ENCODE measurements at places on chromosomes 4 and X. TPM values are rescaled to one million over a fixed set of nuclear protein-coding genes. Genes with fewer than 3 reads are reported as not detected.

Gene EOLA2
- 26.7 TPM for total RNA-seq

Gene MAGEA3
- total RNA-seq: not detected

DNA sequence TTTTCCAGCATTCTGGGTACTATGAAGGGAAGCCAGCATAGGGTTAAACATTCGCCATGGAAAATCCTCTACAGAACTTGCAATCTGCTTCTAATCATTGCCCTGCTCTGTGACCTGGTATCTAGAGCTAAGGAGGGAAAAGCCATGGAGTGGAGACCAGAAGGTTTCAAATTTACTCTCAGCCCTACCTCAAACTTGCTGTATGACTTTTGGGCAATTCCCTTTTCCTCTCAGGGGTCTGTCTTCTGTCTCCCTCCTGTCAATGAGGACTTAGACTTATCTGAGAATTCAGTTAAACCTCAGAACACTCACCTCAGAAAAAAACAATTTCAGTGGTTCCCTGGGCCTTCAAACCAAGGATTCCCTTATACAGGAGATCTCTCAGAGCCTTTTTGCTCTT, 29.1 kb downstream of the ARHGEF9 start:
- DNase-seq: no peak
- H3K36me3 ChIP-seq: no peaks in the 10 kb centered on the region
- no peaks in the 10 kb centered on the region for H3K4me1 ChIP-seq
- no peak overlapping the region for H3K4me3 ChIP-seq
- H3K27ac ChIP-seq: peak overlapping the region; percentile 89

Gene DUSP9
- not detected for total RNA-seq

- no peaks in the 10 kb centered on the region for H3K4me1 ChIP-seq
- no peaks in the 10 kb centered on the region for H3K36me3 ChIP-seq
- H3K27me3 ChIP-seq: no peaks in the 10 kb centered on the region
- no peak overlapping the region for H3K4me3 ChIP-seq
- no peak overlapping the region for H3K27ac ChIP-seq
Observed at GRCh38 chrX:30570505-30570904, 7.1 kb downstream of the TASL start.

DNA sequence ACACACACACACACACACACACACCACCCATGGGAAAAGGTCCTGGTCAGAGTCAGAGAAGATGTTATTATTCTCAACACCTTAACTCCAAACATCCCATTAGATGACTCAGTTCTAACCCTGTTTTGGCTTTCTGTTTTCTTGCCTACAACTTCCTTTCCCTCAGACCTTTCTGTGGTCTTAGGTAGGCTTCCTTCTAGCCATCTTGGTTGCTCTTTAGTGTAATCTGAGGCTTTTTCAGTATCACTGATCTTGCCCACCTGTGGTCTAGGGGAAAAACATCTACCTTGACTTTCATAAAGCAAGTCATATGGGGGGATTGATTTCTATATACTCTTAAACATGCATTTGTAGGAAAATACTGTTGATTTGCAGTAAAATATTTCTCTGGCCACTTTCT, 56.9 kb downstream of the ATG4A start:
- no peaks in the 10 kb centered on the region for H3K27me3 ChIP-seq
- no peak for DNase-seq
- H3K4me1 ChIP-seq: no peaks in the 10 kb centered on the region
- no peak overlapping the region for H3K4me3 ChIP-seq
- H3K36me3 ChIP-seq: no peaks in the 10 kb centered on the region

DNA sequence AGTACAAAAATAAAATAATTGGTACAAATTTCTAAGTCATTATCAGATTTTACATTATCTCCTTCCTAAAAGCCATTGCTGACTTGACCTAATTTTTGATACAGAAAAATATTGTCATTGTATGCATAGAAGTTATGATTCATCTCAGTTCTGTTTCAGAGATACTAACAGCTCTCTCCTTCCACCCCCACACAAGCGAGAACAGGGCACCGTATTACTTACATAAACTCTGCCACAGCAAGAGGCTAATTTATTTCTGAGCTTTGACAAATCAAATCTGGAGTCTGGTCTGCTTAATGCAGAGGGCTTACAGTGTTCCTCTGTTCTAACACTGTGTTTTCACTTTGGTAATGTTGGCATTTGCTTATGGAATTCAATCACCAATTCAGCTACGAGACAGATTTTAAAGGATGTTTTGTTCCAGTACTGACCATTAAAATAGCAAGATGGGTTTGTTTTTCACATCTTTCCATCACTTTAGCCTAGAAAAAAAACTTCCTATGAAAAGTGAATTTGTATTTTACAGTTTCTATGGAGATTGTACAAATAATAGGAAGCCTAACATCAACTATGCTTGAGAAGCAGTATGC, 181.8 kb downstream of the USP46 start:
- no peaks in the 10 kb centered on the region for H3K27me3 ChIP-seq
- no peak for DNase-seq
- no peaks in the 10 kb centered on the region for H3K4me1 ChIP-seq

DNA sequence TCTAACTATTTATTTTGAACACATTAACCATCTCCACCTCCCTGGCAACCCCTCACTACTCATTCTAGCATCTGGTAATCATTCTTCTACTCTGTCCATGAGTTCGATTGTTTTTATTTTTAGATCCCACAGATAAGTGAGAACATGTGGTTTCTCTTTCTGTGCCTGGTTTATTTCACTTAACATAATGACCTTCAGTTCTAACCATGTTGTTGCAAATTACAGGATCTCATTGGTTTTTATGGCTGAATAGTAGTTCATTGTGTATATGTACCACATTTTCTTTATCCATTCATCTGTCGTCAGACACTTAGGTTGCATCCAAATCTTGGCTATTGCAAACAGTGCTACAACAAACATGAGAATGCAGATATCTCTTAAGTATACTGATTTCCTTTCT, 33.4 kb upstream of the FAM47B start:
- DNase-seq: no peak
- no peaks in the 10 kb centered on the region for H3K4me1 ChIP-seq
- no peaks in the 10 kb centered on the region for H3K36me3 ChIP-seq
- H3K4me3 ChIP-seq: no peak overlapping the region
- no peaks in the 10 kb centered on the region for H3K27me3 ChIP-seq

GRCh38 chrX:69503228-69503781, 821 bp upstream of the NALF2 start:
- no peaks in the 10 kb centered on the region for H3K4me1 ChIP-seq
- DNase-seq: peak; percentile 79
- no peak overlapping the region for H3K4me3 ChIP-seq
- H3K27me3 ChIP-seq: no peaks in the 10 kb centered on the region
- no peak overlapping the region for H3K27ac ChIP-seq

DNA sequence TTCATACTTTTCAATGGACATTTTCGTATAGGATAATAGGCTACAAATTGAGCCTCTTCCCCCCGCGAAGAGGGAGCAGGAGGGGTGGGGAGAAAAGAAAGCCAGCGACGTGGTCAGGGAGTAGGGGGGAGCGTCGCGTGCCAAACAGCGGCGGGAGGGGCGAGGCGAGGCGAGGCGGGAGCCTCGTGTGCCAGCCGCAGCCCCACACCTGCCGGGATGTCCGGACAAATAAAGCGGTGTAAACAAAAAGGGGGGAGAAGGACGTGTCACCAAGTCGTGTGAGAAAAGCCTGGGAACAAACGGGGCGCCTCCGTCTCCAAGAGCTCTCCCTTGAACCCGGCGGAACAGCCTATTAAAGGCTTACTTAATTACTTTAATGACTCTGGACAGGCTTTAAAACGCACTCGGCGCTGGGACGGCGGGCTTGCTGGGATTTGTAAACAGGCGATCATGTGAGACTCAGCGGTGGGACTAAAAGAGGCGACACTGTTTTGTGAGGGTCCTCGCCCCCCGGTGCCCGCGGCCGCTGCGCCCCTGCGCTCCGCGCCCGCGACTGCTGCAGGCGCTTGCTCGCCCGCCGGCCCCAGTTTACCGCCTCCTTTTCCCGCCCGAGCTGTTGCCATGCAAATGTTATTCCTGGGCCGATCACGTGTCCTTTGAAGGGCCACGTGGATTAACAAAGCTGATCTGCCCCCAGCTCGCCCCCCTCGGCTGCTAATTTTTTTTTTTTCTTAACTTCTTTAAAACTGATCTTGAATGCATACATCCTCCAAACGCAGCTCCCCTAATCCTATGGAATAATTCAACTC, at the start of gene HELT:
TSS of gene HELT (plus strand) at position 527 of the 809 bp plus-strand sequence. CDS start 439 bp downstream, outside the sequence.
- peaks cover 61% of the 10 kb centered on the region for H3K4me1 ChIP-seq
- H3K27ac ChIP-seq: no peak within 1 kb of the TSS
- H3K27me3 ChIP-seq: peaks cover 20% of the 10 kb centered on the region

Gene TGIF2LX
- total RNA-seq: not detected

All from thyroid gland (tissue), 4 donors.